ENCODE measurements at places on chromosomes 16 and 17.

GRCh38 chr17:27538156-27538955 is 82.1 kb downstream of the KSR1 start:
- no peak for DNase-seq

GRCh38 chr16:54591816-54592246 is 305.2 kb upstream of the IRX3 start:
- DNase-seq = no peak

GRCh38 chr17:48647963-48648245 is 21.7 kb upstream of the HOXB9 start:
- DNase-seq = no peak

DNA sequence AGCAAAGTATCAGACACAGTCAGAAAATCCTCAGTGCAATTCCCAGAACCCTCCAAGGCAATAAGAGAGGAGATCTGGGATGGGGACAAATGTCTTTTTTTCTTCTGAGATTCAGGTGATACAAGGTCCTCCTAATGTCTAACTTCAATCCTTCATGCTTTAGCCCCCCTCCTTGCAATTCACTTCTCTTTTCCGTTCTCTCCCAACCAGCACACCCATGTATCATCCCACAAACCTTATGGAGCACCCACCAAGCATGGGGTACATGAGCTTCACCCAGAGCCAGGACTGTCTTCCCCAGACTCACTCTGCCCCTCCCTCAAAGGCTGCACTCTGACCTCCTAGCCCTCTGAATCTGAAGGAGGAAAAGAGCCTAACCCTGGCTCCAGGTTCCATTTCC is 10.1 kb downstream of the HDAC5 start:
- no peak for DNase-seq

- DNase-seq = no peak
Observed at GRCh38 chr17:45965812-45966211, 33.2 kb upstream of the STH start.

- DNase-seq = peak; percentile 31
Observed at GRCh38 chr17:78414178-78415162, 36.0 kb downstream of the PGS1 start.

DNA sequence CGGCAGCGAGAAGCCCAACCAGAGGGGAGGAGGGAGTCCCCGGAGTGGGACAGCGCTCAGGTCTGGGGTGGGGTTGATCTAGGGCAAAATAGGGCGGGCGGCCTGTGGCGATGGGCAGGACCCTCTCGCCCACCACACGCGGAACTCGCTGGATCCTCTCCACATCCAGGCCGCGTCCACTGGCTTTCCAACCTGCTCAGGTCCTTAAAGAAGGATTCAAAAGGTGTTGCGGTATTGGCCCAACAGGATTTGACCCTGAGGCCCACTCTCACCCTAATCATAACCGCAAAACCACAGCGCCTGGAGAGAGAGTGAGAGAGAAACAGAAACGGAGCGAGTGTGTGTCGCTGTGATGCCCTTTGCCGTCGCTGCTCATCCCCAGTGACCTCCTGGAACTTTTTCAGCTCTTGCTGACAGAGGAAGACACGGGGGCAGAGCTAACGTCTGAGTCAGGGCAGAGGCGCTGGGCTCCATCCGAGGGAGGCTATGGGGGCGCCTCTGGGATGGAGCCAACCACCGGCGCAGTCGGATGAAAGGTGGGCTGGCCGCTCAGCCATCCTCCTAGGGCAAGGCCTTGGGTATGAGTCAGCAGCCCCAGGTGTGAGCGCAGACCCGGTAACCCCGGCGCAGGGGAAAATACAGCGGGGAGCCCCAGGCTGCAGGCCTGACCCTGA is 16.7 kb upstream of the OR1F1 start:
- no peak for DNase-seq

GRCh38 chr16:57224651-57225335 is 20.3 kb upstream of the ARL2BP start:
- DNase-seq = no peak

DNA sequence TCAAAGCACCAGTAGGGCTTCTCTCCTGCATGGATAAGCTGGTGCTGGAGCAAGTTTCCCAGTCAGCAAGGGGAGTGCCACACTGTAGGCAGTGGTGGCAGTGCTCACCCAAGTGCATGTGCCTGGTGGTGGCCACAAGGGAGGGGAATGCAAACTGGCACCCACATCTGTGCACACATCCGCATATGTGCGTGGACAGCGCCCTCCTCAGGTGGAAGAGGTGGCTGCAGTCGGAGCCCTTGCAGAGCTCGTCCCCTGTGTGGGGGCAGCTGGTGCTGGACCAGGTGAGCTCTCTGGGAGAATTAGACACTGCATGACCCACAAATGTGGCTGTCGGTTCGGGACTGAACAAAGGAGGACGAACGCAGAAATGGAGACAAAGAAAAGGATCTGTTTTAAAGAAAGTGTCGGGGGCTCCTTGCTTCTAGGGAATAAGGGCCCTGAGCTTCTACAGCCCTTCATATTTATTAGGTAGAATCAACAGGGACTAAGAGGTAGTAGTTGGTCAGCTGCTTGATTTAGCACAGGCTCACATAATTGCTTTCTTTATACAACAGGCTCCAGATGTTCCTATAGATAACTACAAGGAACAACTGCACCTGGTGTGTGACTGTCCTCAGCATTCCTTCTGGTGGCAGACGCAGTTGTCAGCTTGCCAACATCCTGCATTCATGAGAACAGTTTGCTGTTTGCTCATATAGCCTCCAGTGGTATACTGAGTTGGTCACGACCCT is 5.3 kb upstream of the ZNF689 start:
- DNase-seq = peak; percentile 40

DNA sequence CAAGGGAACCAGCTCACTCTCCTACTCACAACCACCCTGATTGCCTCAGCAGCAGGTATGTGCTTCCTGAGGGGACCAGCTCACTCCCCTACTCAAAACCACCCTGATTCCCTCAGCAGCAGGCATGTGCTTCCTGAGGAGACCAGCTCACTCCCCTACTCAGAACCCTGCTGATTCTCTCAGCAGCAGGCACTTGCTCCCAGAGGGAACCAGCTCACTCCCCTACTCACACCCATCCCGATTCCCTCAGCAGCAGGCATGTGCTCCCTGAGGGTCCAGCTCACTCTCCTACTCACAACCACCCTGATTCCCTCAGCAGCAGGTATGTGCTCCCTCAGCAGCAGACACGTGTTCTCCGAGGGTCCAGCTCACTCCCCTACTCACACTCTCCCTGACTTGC is 26.1 kb upstream of the COG7 start:
- DNase-seq = no peak

GRCh38 chr16:56388209-56388608 is 37.1 kb downstream of the AMFR start:
- DNase-seq = no peak

DNA sequence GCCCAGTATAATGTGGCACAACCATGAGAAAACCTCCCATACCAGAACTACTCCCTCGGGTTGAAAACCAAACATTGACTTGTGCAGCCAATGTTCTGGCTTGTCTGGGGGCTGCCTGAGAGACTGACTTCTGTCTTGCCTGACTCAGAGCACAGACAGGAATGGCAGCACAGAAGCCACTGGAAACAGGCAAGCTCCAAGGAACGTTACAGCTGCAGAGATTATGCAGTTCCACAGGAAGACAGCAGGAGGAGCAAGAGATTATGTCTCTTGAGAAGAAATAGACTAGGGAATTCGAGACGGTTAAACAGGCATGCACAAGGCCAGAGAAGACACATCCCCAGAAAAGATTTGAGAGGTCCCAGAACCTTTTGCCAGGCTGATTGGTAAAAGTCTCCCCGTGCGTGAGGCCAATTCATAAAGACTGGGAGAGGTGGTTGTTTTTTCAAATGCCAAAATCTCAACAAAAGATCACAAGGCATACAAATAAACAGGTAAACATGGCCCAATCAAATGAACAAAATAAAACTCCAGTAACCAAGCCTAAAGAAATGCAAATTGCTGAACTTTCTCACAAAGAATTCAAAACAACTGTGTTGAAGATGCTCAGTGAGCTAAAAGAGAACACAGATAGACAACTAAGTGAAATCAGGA is 90.6 kb upstream of the CDH5 start:
- DNase-seq = no peak

GRCh38 chr16:592518-593306 is 2.8 kb downstream of the RAB40C start:
- DNase-seq = no peak

- no peak for DNase-seq
Observed at GRCh38 chr17:78359321-78359996, 418 bp downstream of the SOCS3 start.

GRCh38 chr16:30736995-30737793 is 11.0 kb upstream of the PHKG2 start:
- DNase-seq = no peak

DNA sequence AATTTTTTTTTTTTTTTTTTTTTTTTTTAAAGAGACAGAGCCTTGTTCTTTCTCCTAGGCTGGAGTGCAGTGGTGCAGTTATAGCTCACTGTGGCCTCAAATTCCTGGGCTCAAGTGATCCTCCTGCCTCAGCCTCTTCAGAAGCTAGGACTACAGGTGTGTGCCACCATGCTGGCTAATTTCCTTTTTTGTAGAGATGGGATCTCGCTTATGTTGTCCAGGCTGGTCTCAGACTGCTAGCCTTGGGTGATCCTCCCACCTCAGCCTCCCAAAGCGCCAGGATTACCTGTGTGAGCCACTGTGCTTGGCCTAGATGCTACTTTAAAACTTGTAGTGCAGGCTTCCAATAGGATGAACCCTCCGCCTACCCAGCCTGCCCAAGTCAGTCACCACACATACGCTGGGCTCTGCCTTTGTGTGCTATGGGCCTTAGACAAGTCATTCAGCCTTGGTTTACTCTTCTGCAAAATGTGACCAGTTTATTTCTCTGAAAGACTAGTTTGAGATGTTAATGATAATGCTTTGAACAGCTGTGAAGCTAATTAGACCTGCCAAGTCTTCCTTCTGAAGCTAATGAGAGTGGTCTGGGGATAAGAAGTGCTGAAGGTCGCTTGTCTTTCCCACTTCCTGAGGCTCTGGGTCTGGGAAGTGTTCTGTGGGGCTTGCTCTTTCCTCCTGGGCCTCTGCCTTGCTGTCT is 5.2 kb downstream of the GPT2 start:
- DNase-seq = no peak

GRCh38 chr17:10120749-10121148 is 77.7 kb downstream of the GAS7 start:
- no peak for DNase-seq

GRCh38 chr17:51590071-51590656 is 329.8 kb downstream of the UTP18 start:
- DNase-seq = no peak

DNA sequence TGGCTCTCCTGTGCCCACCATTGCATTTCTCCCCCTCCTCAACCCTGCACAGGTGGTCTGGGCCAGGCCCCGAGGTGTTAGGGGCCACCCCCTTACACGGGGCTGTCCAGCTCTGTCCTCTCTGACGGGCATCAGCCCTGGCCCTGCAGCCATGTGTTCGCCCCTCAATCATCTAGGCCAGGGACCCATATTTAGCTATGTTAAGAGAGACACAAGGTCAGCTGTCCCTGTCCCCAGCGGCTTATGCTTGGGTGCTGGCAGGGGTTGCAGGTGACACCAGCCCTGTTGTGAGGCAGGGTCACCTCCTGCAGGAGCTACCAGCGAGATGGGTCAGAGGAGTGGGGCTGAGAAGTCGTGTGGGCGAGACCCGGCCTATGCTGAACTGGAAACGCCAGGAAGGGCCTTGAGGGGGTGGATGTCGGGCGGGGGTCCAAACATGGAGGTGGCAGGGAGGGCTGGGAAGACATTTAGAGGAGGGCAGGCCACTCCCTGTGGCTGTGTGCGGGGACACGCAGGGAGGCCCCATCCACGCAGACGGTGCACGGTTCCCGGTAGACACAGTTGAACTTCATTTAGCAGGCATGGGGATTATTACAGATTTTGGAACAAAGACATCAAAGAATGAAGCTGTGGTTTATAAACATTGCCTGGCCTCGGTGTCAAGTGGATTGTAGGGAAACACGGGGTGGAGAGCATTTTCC is 133.2 kb upstream of the CHMP6 start:
- DNase-seq = no peak

DNA sequence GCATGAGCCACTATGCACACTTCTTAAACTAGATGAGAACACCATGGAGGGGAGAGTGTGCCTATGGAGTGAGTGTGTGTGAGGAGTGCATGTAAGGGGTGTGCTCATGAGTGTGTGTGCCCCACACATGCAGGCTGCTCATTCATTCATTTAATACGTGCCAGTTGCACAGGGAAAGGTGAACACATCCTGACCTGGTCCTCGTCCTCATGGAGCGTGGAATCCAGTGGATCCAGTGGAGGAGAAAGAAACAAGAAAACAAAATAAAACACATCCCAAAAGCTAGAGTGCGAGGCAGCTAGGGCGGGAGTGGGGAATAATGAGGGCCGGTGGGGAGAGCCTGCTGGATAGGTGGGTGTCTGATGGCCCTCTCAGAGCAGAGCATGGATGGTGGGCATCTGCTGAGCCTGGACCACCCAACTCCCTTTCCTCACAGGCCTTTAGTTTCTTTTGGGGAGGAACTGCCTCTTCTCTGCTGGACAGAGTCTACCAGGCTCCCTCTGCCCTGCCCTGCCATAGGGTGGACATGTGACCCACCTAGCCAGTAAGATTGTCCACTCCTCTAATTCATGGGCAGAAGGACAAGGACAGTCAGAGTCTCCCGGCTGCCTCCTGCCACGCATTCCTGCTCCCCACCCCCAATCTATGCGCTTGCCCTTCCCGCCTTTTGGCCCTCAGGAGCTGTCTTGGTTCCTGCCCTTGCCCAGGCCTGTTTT is 204.3 kb downstream of the RAB11FIP4 start:
- DNase-seq = no peak

DNA sequence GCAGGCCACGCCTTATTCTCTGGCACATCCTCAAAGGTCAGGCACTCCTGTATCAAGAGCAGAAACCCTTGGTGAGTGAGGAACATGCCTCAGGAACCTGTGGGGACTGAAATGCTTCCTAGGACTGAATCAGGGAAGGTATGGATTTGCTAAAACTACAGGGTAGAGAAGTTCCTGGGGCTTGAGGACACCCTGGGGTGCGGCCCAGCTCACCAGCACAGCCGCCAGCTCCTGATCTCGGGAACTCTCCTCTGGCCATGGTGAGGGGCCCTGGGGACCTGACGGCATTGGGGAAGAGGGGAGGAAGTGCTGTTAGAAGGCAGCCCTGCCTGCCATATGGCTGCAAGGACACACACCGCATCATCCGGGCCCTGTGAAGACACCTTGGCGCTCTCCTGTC is 7.5 kb downstream of the ZSCAN10 start:
- DNase-seq = no peak

DNA sequence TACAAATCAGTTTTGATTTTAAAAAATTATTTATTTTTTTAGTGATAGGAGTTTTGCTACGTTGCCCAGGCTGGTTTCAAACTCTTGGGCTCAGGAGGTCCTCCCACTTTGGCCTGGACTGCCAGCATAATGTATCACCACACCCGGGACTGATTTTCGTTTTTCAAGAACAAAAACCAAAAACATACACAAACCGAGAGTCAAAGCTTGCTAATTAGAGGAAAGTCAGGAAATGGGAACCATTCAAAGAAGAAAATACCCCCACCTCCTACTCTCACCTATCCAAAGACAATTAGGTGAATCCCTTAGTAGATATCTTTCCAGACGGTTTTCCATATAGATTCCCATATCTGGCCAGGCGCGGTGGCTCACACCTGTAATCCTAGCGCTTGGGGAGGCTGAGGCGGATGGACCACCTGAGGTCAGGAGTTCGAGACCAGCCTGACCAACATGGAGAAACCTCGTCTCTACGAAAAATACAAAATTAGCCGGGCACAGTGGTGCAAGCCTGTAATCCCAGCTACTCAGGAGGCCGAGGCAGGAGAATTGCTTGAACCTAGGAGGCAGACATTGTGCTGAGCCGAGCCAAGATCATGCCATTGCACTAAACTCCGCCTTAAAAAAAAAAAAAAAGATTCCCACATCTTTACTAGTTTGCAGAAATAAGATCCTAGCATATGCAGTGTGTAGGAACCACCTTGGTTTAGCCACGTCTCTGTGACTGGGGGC is 883 bp upstream of the SPN start:
- no peak for DNase-seq

Measured in activated T-cell treated with anti-CD3 and anti-CD28 coated beads for 1 hour (primary cell).